Fibroblast of skin of right quadriceps (primary cell): ENCODE measurements at places on chromosomes 13 and 19.

DNA sequence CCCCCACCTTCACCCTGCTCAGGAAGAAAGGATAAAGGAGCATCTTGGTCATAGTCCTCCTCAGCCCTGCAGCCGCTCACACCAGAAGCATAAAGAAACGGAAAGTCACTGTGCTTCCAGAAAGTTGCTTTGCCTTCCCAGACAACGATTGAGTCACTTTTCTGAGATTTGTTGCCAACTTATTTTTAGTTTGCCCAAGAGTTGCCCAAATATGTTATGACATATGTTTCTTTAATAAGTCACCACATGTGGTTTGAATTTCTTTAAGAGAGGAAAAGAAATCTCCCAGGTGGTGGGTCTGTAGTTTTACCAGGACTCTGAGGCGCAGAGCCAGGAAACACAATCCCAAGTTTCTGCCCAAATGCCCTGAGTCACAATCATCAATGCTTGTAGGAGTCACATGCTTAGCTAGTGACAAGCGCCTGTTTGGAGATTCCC lies 63.4 kb upstream of the LRCH1 start:
- peak; percentile 92 for DNase-seq

GRCh38 chr13:26262156-26262555 lies 8.2 kb downstream of the CDK8 start:
- no peak for DNase-seq

DNA sequence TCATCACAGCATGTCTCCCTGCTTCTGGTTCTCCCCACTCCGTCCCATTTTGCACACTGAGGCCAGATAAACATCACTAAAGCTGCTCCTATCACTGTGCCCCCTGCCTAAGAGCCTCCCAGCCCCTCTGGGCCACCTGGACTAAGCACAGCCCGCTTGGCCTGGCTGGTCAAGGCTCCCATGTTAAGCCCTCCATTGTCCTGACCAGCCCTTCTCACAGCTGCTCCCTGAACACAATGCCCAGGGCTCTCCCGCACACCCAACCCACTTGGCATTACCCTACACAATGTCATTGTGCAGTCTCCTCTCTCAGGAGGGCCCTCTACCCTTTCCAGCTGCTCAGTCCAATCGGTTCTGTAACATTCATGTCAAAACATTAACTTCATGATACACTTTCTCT lies 133.4 kb downstream of the NUFIP1 start:
- no peak for DNase-seq

- no peak for DNase-seq
Measured at GRCh38 chr19:45348367-45349125, 8.0 kb downstream of the KLC3 start.

DNA sequence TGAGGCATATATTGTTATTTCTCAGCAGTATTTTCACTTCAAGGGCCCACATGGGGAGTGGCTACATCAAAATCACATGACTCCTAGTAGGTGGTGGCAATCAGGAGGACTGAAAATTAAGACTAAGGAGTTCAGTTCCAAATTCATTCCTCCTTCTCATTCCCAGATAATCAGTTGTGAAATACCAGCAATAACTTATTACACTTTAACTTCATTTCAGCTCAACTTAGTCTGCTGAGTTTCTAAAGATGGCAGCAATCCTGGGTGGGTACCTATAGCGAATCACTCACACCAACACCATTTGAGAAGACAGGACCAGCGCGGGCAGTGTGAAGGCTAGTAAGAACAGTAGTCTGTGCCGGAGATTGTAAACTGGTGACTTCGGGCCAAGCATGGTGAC lies 63.9 kb upstream of the SLC10A2 start:
- no peak for DNase-seq

DNA sequence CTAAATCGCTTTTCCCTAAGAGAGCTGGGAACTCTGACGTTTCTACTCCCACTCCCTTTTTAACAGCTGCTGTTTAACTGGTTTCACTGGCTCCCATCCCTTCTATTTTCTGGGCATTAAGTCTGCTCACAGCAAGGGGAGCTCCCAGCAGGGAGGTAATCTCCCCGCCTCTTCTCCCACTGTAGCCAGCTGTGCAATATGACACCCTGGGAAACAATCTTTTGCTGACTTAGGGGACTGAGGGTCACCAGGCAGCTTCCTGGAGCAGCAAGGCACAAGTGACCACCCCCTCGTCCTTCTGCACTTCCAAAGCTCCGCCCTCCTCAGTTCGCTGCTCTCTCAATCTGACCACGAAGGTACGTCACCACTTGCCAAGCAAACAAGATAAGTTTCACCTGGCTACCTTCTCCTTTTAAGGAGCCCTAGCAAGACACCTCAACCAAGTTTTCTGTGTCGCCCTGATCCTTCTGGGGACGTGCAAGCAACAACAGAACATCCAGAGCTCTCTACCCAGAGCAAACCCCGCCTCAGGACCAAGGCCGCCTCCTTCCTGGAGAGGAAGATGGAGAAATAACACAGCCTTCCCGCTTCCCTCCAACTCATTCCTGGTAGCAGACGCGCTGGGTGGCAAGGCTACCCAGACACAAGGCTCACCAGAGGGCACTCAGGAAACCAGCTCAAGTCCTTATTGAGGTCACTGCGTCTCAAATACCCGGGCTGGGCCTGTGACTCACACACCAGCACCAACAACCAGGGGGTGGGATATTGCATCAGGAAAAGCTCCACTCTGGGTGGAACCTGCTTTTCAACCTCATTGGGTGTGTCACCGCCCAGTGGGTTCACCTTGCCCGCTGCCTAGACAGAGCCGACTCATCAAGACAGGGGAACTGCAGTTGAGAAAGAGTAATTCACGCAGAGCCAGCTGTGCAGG lies 92.4 kb downstream of the STK24 start:
- peak; percentile 91 for DNase-seq

- no peak for DNase-seq
Measured at GRCh38 chr19:32012886-32013631, 332.4 kb upstream of the ZNF507 start.

DNA sequence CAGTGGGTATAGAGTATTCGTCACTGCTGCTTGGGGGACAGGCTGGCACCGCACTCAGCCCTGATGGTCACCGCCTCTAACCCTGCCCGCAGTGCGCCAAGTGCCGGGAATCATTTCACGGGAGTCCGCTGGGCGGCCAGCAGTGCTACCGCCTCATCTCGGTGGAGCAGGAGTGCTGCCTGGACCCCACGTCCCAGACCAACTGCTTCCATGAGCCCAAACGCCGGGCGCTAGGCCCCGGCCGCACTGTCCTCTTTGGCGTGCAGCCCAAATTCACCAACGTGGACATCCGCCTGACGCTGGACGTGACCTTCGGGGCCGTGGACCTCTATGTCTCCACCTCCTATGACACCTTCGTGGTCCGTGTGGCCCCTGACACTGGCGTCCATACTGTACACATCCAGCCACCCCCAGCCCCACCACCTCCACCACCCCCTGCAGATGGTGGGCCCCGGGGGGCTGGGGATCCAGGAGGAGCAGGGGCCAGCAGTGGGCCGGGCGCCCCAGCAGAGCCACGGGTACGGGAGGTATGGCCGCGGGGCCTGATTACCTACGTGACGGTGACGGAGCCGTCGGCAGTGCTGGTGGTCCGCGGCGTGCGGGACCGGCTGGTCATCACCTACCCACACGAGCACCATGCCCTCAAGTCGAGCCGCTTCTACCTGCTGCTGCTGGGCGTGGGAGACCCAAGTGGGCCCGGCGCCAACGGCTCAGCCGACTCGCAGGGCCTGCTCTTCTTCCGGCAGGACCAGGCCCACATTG lies 14.5 kb downstream of the CNFN start:
- DNase-seq: no peak

- no peak for DNase-seq
Measured at GRCh38 chr19:13989487-13989886, 16.6 kb downstream of the RFX1 start.

DNA sequence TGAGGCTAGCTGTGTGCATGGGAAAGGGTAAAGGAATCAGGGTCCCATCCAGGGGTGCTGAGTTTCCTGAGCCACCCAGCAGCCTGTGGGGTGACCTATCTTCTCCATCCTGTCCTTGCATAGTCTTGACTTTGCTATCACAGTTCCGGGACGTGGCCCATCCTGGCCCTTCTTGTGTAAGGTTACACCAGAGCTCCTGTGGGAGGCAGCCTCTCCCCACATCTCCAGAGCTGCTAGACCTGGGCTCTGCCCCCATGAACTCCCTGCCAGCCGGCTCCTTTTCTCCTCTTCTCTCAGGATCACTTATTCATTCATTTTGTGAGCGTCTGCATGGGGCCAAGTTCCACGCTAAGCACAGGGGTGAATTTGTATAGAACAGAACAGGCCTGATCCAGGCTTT lies 238.9 kb downstream of the TSHZ3 start:
- peak; percentile 31 for DNase-seq

DNA sequence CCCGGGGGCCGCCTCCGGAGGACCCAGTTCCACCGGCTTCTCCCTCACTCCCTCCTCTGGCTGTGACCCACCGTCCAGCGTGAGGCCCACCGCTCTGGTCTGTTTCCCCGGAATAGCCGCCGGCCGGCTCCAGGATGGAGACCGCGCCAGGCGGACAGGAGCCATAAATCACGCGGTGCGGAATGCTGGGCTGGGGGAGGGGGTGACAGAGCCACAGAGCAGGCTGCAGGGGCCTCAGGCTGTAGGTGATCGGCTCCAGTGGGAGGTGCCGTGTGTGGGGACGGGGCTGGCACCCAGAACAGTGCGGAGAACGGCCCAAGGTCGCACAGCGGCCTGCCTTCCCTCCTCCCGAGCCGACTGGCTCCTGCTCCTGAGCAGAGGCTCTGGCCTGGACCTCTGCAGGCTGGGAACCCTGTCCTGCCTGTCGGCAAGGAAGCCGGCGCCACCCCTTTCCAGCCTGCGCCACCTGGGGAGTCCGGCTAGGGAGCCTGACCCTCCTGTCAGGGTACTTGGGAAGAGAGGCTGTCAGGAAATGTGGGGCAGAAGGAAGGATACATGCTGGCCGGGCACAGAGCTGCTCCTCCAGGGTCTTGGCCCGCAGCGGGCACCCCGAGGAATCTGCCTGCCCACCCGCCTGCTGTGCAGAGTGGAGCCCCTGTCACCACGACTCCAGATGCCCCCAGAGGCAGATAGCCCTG lies 8.3 kb downstream of the PIAS4 start:
- peak; percentile 17 for DNase-seq

- no peak for DNase-seq
Measured at GRCh38 chr13:65783383-65783782, 1446.8 kb downstream of the PCDH9 start.
